ENCODE measurements at places on chromosomes 1 and 21.
A peak's percentile ranks its signal among the peaks of the same experiment; 100 is the strongest.

GRCh38 chr1:5947071-5947821 is 45.0 kb downstream of the NPHP4 start:
- no peak for DNase-seq

DNA sequence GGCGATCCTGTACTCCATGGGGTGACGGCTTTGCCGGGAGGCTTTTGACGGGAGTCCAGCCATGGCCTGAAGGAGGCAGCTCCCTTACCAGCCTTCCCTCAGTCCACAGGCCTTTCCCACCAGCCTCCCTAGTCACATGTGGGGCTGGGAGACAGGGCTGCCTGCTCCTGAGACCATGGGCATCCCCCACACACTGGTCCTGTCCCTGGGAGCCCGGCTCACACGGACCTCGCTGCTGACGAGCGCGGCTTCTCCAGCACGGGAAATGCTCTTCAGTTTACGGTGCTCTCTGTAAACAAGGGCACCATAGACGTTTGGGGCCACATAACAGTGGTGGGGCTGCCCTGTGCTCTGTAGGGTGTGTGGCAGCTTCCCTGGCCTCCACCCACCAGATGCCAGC is 104.5 kb upstream of the TMEM51 start:
- DNase-seq: no peak

DNA sequence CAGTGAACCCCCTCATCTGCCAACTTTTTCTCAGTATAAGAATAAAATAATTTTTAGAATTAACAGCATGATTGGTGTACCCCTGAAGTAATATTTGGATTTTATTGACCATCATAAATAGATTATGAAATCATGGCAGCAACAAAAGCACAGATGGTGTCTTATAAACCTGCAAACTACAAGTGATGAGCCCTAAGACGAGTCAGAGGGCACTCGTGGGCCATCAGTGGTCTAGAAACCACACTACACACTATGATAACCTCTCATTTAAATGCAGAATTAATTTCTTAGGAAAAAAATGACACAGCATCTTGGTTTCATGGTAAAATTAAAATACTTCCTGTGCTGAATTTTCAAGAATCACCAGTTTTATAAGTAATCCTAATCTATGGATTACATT is 312.4 kb downstream of the PTBP2 start:
- no peak for DNase-seq

DNA sequence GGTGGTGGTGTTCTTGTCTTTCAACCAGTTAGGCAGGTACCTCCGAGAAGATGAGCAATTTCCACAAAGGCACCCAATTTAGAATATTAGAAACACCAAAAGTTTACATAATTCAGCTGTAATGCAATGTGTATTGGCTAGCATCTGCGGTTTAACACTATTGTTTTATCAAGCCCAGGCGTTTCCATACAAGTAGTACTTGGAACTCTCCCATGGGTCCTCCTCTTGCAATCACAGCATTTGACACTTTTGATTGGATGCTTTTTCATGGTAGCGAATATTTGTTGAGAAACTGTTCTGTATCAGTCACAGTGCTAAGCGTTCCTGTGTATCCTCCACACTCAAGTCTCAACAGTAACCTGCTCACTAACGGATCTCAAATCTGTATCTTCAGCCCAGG is 20.1 kb upstream of the MAP1LC3C start:
- DNase-seq: no peak

DNA sequence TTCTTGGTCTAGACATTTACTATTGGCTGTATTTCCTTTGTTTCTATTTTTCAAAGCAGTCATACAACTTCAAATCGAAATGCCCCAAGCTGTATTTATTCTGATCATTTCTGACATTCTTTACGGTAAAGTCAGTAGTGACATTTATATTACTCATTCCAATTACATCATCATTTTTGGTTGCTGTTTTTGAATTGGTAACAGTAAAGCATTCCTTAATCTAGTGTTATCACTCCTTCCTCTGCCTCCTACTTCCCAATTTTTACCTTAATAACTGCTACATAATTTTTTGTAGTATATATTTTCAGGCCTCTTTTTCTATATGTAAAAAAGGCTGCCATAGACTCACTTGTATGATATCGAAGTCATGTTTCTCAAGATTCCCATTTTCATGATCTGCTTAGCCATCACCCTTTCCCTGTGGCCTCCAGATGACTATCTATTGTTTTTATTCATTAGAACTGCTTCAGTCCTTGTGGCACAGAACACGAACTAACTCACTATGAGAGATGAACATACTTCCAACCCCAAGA is 167.2 kb downstream of the RUNX1 start:
- no peak for DNase-seq

DNA sequence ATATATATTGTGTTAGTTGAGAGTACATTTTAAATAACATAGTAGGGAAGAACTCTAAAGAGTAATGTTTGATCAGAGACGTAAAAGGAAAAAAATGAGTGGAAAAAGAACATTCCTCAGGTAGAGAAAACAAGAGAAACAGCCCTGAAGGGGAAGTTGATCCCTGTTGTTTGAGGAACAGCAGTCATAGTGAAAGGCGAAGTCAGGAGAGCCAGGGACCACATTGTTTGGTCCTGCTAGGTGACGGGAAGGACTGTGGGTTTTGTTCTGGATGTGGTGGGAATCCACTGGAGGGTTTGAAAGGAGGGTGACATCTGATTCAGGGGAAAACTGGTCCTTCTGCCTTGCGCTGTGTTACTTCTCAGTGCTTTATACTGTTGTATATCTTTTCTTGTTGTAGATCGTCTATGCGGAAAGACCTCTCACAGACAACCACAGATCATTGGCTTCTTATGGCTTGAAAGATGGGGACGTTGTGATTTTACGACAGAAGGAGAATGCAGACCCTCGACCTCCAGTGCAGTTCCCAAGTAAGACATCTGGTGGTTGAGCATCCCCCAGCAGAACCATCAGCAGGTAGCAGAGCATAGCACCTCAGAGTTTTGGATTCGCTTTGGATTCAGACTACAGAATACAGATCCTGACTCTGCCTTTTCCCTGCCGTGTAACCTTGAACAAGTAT is 9.2 kb downstream of the DDI2 start:
- DNase-seq: no peak

DNA sequence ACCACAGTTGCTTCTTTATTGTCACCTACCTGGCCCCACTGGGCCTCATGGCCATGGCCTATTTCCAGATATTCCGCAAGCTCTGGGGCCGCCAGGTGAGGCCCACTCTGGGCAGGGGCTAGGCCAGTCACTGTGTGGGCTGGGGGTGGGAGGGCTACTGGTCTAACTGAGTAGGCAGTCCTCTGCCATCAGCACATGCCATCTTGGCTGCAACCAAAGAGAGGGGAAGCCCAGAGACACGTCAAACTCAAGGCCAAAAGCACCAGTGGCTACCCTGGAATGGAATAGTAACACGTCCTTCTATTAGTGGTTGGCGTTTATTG is 4.0 kb downstream of the HCRTR1 start:
- DNase-seq: no peak

GRCh38 chr1:63379583-63379982 is 12.2 kb downstream of the ALG6 start:
- DNase-seq: no peak

DNA sequence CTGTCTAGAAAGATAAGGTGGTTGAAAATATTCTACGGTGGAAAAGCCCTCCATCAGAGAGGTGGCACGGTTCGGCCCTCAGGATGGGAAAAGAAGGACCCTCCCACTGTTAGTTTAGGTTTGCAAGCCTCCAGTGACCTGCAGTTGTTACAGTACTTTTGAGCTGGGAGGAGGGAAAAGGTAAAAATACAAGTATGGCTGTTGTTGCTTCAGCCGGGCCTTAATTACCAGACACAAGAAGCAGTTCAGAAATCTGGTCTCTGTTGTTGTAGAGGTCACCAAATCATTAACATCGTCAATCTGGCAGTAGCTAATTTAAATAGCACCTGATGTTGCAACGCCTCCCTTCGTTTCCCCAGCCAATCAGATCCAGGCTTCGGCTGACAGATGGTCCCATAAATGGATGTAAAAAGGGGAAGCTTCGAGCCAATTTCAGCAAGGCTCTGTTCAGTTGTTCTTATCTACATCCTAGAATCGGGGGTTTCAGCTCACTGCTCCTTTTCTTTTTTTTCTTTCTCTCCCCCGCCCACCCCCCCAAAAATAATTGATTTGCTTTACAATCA is at the start of gene ELAVL4:
Gene ELAVL4, plus strand, starts transcription at position 424 of the 563 bp plus-strand sequence. CDS start 270 bp downstream, outside the sequence.
- DNase-seq: no peak

GRCh38 chr1:30691480-30691879 is 31.9 kb downstream of the MATN1 start:
- DNase-seq: no peak

- no peak for DNase-seq
Measured at GRCh38 chr1:181324797-181325616, 158.3 kb upstream of the CACNA1E start.

GRCh38 chr1:3026581-3027391 is 5.5 kb downstream of the ACTRT2 start:
- no peak for DNase-seq

GRCh38 chr1:163178628-163179027 is 24.1 kb downstream of the RGS5 start:
- no peak for DNase-seq

GRCh38 chr1:114011796-114012195 is 32.5 kb downstream of the OLFML3 start:
- DNase-seq: no peak

GRCh38 chr1:59504276-59504675 is 207.4 kb downstream of the FGGY start:
- no peak for DNase-seq

DNA sequence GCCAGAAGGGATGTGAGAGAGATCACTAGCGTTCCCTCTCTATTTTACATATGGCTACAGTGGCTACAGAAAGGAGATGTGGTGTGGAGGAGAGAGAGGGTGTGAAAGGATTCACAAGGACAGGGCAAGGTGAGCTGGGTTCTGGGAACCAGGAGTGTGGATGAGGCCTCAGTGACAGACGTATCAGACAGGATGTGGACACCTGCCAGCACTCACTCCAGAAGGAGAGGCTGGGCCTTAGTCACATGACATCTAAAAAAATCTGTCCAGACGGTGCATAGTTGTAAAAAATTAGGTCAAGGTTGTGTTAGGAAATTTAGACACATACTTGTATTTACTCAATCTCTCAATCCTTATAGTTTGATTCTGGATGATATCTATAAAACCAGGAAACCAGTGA is 10.6 kb downstream of the TRIM67 start:
- peak; percentile 64 for DNase-seq

DNA sequence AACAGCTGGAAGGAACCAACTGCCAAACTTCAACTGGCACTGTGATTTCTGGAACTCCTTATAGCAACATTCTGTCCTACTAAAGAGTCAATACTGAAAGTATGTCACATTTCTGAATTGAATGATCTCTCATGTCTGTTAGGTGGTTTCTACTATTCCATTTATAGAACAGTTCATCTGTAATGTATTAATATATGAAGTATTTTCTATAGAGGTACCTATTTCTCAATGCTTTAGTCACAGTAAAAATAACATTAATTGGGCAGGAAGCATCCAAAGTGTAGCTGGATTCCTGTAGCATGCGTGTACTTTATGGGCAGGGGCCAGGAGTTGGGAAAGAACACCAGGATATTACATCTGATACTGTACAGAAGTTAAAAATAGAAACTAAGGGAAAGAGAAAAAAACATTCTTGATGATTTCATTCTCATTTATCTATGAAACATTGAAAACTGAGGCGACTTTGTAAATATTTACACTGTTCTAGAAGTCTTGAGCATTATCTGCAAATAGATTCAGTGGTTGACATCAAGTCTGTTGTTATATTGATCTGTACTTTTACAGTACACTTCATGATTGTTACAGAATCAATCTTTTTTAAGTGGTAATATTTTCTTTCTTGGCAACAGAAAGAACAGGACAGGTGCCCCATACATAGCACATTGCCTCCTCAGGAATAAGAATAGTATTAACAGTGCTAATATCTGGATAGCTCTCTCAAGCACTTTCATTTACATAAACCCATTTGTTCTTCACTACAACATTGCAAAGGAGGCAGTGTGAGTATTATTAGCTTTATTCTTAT is 6.2 kb upstream of the ZNF281 start:
- DNase-seq: peak; percentile 55

- no peak for DNase-seq
Measured at GRCh38 chr1:107835151-107835670, 129.8 kb downstream of the VAV3 start.

- no peak for DNase-seq
Measured at GRCh38 chr1:42210421-42211133, 46.0 kb upstream of the GUCA2A start.

DNA sequence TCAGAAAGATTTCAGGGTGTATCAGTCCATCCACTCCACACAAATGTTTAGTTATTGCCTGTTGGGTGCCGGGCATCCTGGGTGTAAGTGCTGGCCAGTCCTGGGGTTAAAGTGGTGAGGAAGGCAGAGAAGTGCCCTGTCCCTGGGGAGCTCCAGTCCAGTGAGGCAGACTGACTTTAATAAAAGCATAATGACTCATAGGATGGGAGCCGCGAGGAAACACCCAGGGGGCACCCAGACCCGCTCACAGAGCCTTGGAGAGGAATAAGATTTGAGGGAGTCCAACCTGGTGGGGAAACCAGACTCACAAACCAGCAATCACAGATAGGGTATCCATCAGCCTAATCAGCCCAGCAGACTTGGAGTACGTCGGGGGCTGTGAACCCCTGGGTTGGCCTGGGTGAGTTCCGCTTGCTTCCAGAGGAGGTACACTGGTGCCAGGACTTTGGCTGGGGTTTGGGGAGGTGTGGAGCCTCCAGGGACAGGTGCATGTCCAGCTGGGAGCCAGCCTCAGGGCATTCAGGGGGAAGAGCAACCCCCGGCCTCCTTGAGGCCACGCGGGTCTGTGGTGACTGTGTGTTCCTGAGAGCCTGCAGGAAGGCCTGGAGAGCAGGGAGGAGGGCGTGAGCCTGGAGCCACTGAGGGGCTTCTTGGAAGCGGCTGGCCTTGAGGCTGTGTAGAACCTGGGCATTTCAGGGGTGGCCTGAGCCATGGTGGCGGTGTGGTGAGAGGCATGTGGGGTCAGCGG is 3.7 kb downstream of the PEAR1 start:
- no peak for DNase-seq

DNA sequence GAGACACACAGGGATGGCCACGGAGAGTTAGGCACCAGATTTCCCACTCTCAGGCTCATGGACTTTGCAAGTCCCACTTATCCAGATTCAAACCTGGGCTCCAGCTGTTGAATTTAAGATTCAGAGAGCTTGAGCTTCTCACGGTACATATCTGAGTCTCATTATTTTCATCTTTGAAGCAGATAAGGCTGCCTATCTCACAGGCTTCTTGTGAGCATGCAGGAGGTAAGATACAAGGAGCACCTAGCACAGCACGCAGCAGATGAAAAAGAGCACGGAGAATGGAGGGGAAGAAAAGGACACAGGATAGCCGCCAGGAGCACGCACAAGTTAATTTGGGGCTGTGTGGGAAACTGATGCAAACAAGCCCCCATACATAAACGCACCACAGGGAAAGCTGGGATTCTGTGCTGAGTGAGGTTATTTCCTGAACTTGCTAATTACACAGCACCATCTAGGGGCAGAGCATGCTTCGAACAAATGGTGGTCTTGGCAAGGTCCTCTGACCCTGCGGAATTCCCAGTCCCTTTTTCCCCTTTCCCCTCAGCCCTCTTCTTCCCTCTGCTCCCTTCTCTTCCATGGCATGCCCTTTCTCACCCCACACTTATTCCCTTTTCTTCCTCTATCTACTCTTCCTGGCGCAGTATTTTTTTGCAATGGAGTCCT is 134.7 kb upstream of the VANGL1 start:
- no peak for DNase-seq

- no peak for DNase-seq
Measured at GRCh38 chr1:170203693-170204092, 57.9 kb downstream of the NTMT2 start.

- no peak for DNase-seq
Measured at GRCh38 chr1:218705911-218706893, 361.1 kb downstream of the TGFB2 start.

- no peak for DNase-seq
Measured at GRCh38 chr1:92482665-92483609, 3.8 kb downstream of the GFI1 start.

- no peak for DNase-seq
Measured at GRCh38 chr1:49048188-49048587, 271.5 kb upstream of the BEND5 start.
